Activated naive CD4-positive, alpha-beta T cell treated with anti-CD3 and anti-CD28 coated beads, Interleukin-2, amount 10 ng/mL, durations not matched to agents 7 days and 5 days (primary cell): ENCODE measurements at places on chromosomes 5 and 9.

- peaks cover 14% of the 10 kb centered on the region for H3K36me3 ChIP-seq
- no peak overlapping the region for H3K4me3 ChIP-seq
- H3K4me1 ChIP-seq = peaks cover 3% of the 10 kb centered on the region
- H3K27ac ChIP-seq = no peak overlapping the region
- no peaks in the 10 kb centered on the region for H3K27me3 ChIP-seq
Measured at GRCh38 chr5:169943026-169943425, 37.3 kb downstream of the INSYN2B start.

- H3K4me1 ChIP-seq = no peaks in the 10 kb centered on the region
- H3K4me3 ChIP-seq = no peak overlapping the region
- DNase-seq = no peak
- H3K27ac ChIP-seq = no peak overlapping the region
- H3K27me3 ChIP-seq = no peaks in the 10 kb centered on the region
Measured at GRCh38 chr9:115891929-115892328, 261.7 kb upstream of the PAPPA start.

DNA sequence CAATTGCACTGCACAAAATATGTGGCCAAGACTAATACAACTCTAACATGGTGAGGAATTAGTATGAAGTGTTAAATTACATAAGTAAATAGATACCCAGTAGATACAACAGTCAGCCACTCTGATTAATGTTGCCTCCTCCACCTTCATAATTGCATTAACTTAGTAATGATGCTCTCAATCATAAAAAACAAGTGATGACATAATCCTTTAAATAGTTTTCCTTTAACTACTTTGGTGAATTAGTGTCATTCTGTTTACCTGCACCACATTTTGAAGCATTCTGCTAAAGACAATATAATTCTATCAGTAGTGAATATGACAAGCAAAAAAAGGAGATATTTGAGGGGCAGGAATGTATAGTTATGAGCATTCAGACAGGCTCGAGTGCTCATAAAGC, 265.9 kb upstream of the SLC24A2 start:
- H3K4me1 ChIP-seq = peaks cover 2% of the 10 kb centered on the region
- H3K36me3 ChIP-seq = no peaks in the 10 kb centered on the region
- no peak overlapping the region for H3K27ac ChIP-seq
- H3K4me3 ChIP-seq = no peak overlapping the region
- no peaks in the 10 kb centered on the region for H3K27me3 ChIP-seq
- DNase-seq = no peak

GRCh38 chr5:58985759-58986158, 402.9 kb downstream of the RAB3C start:
- H3K27me3 ChIP-seq = no peaks in the 10 kb centered on the region
- no peak overlapping the region for H3K4me3 ChIP-seq
- no peak for DNase-seq
- H3K4me1 ChIP-seq = no peaks in the 10 kb centered on the region
- H3K36me3 ChIP-seq = peaks cover 74% of the 10 kb centered on the region
